ENCODE measurements at places on chromosomes 1 and 21. TPM values are rescaled to one million over a fixed set of nuclear protein-coding genes. Genes with fewer than 3 reads are reported as not detected.

The ADORA3 gene
- total RNA-seq, result not detected

The TAL1 gene
- total RNA-seq, result not detected

The F3 gene
- 0.23 TPM for total RNA-seq

The TSACC gene
- total RNA-seq, result not detected

The PARP1 gene
- 207 TPM for total RNA-seq

The ASH1L gene
- 34.0 TPM for total RNA-seq

The FMOD gene
- 0.19 TPM for total RNA-seq

DNA sequence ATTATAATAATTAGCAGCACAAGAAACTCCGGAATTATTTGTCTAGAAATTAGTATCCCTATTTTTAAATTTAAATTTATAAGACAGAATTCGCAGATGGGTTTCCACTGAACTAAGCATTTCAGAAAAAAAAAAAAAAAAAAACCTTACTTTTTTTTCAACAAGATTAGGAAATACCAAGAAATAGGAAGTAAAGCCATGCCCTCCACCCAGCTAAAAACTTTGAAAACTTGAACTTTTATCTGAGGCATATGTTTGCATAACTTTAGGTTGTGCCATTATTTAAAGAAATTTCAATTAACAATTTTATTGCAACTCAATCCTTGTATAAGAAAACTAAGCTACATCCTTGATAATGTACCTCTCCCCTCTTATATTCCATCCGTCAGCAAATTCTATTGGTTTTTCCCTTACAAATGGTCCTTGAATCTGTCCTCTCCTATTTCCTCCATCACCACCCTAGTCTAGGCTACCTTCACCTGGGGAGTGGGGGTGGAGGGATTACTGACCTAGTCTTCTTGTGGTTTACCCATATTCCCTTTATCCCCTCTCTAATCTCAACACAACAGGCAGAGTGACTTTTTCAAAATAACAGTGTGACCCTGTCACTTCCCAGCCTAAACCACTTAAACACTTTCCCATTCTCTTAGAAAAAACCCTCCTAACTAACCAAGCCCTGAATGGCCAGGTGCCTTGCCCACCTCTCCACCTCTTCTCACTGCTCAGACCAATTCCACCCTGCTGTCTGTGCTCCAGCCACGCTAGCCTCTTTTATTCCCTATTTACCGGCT is 1.4 kb upstream of the EVI5 start:
- H3K27me3 ChIP-seq, result peaks cover 79% of the 10 kb centered on the region
- no peak overlapping the region for H3K4me3 ChIP-seq
- H3K36me3 ChIP-seq, result no peaks in the 10 kb centered on the region
- no peak for DNase-seq
- H3K4me1 ChIP-seq, result peaks cover 17% of the 10 kb centered on the region

DNA sequence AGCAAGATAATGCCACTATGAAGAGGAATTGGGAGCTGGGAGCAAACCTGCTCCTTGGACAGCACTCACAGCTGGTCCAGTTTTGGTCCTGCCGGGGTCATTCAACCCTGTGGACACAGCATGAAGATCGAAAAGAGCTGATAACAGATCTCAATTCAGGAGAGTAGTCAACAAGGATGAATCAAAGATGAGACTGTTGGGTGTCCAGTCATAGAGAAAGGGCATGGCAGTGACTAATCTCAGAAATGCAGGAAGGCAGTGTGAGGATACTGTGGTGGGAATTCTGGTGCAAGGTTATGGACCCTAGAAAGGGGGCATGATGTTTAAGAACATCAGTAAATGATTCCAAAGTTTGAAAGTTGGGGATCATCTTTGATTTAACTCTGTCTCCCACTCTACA is 261.4 kb upstream of the ZP4 start:
- no peak overlapping the region for H3K27ac ChIP-seq
- H3K36me3 ChIP-seq, result no peaks in the 10 kb centered on the region
- no peaks in the 10 kb centered on the region for H3K4me1 ChIP-seq
- no peaks in the 10 kb centered on the region for H3K27me3 ChIP-seq
- H3K4me3 ChIP-seq, result no peak overlapping the region

DNA sequence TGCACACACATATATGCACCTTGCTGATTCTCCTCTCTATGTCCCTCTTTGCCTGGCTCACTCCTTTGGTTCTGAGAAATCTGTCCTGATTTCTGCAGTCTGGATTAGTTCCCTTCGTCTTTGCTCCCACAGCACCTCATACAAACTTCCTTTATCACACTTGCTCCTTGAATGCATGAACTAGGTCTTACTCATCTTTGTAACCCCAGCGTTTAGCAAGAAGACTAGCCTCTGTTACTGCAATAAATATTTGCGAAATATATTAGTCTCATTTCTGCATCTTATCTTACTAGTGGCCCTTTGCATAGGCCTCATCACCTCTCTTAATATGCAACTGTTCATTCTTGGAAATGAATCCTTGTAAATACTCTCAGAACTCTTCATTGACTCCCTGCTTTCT is 11.4 kb downstream of the SMYD2 start:
- H3K27me3 ChIP-seq, result no peaks in the 10 kb centered on the region
- DNase-seq, result no peak
- H3K36me3 ChIP-seq, result peaks cover 9% of the 10 kb centered on the region
- peaks cover 8% of the 10 kb centered on the region for H3K4me1 ChIP-seq
- H3K27ac ChIP-seq, result no peak overlapping the region

GRCh38 chr1:59976194-59977074 is 49.9 kb upstream of the CYP2J2 start:
- H3K27ac ChIP-seq, result no peak overlapping the region
- H3K36me3 ChIP-seq, result no peaks in the 10 kb centered on the region
- peaks cover 19% of the 10 kb centered on the region for H3K27me3 ChIP-seq
- H3K4me3 ChIP-seq, result no peak overlapping the region

DNA sequence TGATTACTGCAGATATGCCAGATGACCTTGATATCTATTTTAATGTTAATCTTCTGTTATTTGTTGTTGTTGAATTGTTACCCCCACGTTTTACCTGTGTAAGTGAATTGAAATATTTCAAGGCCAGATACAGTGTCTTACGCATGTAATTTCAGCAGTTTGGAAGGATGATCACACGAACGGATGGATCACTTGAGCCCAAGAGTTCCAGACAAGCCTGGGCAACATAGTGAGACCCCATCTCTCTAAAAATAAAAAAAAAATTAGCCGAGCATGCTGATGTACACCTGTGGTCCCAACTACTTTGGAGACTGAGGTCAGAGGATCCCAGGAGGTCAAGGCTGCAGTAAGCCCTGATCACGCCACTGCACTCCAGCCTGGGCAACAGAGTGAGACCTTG is 32.2 kb downstream of the SDCCAG8 start:
- H3K27me3 ChIP-seq, result no peaks in the 10 kb centered on the region
- no peak for DNase-seq
- H3K4me3 ChIP-seq, result no peak overlapping the region
- H3K36me3 ChIP-seq, result peaks cover 38% of the 10 kb centered on the region

GRCh38 chr1:234670967-234671626 is 61.1 kb upstream of the IRF2BP2 start:
- H3K4me3 ChIP-seq, result no peak overlapping the region
- no peak for DNase-seq
- peaks cover 2% of the 10 kb centered on the region for H3K36me3 ChIP-seq
- no peak overlapping the region for H3K27ac ChIP-seq
- peaks cover 10% of the 10 kb centered on the region for H3K4me1 ChIP-seq

- no peak overlapping the region for H3K4me3 ChIP-seq
- H3K27me3 ChIP-seq, result no peaks in the 10 kb centered on the region
- H3K36me3 ChIP-seq, result no peaks in the 10 kb centered on the region
- no peaks in the 10 kb centered on the region for H3K4me1 ChIP-seq
- no peak for DNase-seq
Measured at GRCh38 chr1:221025501-221025900, 146.3 kb downstream of the HLX start.

DNA sequence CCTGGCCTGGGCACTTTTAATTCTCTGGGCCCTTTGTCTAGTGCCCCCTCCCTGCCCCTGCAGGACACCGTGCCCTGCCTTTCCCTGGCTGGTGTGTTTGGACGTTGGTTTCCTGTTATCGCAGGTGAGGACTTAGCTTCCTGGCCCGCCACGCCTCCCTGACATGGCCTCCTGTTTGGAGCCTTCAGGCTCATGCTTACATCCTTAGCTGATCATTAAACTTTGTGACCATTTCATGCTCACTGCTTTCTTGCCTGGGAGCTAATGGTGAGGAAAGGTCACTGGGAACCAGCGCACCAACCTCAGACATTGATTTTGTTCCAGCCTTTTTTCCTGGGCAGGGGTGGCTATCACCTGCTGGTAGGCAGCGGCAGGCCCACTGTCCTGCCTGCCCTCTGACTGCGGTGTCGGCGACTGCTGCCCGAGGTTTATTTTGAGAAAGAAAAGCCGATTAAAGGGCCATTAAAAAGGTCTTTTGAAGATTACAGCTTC is 3.7 kb downstream of the PFKL start:
- H3K27me3 ChIP-seq, result no peaks in the 10 kb centered on the region
- no peak for DNase-seq
- H3K4me1 ChIP-seq, result peaks cover 35% of the 10 kb centered on the region

GRCh38 chr1:54052431-54052933 is 522 bp downstream of the TMEM59 start:
- H3K36me3 ChIP-seq, result peaks cover 18% of the 10 kb centered on the region
- H3K27ac ChIP-seq, result no peak overlapping the region
- no peak overlapping the region for H3K4me3 ChIP-seq
- no peaks in the 10 kb centered on the region for H3K27me3 ChIP-seq

DNA sequence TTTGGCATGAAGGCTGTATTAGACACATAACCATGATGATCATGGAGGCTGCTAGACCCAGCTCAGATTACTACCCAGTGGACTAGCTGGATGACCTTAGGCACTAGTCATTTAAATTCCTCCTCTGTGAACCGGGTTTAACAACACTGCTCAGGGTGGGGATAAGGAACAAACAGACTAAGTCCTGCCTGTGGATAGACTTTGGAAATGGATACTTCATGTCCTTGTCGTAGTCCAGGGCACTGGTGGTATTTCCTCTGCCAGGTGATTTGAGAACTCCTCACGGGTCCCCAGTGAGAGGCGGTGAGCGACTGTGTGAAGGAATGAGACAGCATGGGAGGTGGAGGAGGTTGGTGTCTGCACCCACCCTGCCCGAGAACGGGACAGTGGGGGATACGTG is 72.9 kb upstream of the SELENON start:
- peaks cover 1% of the 10 kb centered on the region for H3K36me3 ChIP-seq
- peaks cover 20% of the 10 kb centered on the region for H3K4me1 ChIP-seq
- peaks cover 91% of the 10 kb centered on the region for H3K27me3 ChIP-seq
- H3K27ac ChIP-seq, result no peak overlapping the region
- no peak for DNase-seq

DNA sequence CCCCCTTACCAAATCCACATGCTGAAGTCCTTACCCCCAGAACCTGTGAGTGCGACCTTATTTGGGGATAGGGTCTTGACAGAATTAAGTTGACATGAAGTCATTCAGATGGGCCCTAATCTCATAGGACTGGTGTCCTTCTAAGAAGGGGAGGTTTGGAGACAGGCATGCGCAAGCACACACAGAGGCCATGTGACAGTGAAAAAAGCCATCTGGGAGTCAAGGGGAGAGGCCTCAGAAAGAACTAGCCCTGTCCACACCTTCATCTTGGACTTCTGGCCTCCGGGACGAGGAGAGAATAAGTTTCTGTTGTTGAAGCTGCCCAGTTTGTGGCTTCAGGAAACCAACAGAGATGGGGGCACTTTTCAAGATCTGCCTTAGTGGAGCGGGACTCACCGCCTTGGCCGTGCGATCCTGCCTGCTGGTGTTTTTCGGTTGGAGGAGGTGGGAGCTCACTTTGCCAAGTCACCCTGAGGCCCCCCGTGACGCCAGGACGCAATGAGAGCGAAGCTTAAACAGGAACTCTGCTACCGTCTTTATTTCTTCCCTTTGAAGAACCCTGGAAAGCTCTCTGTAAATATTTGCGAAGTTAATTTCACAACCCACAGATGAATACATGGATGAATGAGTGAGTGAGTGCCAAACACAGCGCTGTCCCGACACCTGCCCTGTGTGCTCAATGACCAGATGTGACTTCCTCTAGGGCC is 42.5 kb upstream of the C1orf174 start:
- no peaks in the 10 kb centered on the region for H3K4me1 ChIP-seq
- H3K4me3 ChIP-seq, result no peak overlapping the region
- H3K36me3 ChIP-seq, result no peaks in the 10 kb centered on the region
- DNase-seq, result no peak
- H3K27me3 ChIP-seq, result no peaks in the 10 kb centered on the region
- no peak overlapping the region for H3K27ac ChIP-seq

- H3K27ac ChIP-seq, result peak overlapping the region; percentile 92
- H3K4me3 ChIP-seq, result peak overlapping the region; percentile 14
- peaks cover 37% of the 10 kb centered on the region for H3K4me1 ChIP-seq
- H3K27me3 ChIP-seq, result no peaks in the 10 kb centered on the region
- peaks cover 21% of the 10 kb centered on the region for H3K36me3 ChIP-seq
- peak; percentile 55 for DNase-seq
Measured at GRCh38 chr1:91684481-91685196, 184.0 kb downstream of the CDC7 start.

- H3K4me1 ChIP-seq, result no peaks in the 10 kb centered on the region
- H3K27ac ChIP-seq, result no peak overlapping the region
- H3K27me3 ChIP-seq, result no peaks in the 10 kb centered on the region
- H3K36me3 ChIP-seq, result peaks cover 9% of the 10 kb centered on the region
Measured at GRCh38 chr1:97646071-97646470, 274.8 kb downstream of the DPYD start.

GRCh38 chr1:42926235-42926878 is 32.3 kb downstream of the SLC2A1 start:
- no peak for DNase-seq
- H3K4me3 ChIP-seq, result no peak overlapping the region

GRCh38 chr1:22702296-22703085 is 8.1 kb upstream of the EPHB2 start:
- no peak overlapping the region for H3K27ac ChIP-seq
- H3K27me3 ChIP-seq, result peaks cover 20% of the 10 kb centered on the region
- no peak overlapping the region for H3K4me3 ChIP-seq
- no peaks in the 10 kb centered on the region for H3K4me1 ChIP-seq
- DNase-seq, result no peak
- no peaks in the 10 kb centered on the region for H3K36me3 ChIP-seq

DNA sequence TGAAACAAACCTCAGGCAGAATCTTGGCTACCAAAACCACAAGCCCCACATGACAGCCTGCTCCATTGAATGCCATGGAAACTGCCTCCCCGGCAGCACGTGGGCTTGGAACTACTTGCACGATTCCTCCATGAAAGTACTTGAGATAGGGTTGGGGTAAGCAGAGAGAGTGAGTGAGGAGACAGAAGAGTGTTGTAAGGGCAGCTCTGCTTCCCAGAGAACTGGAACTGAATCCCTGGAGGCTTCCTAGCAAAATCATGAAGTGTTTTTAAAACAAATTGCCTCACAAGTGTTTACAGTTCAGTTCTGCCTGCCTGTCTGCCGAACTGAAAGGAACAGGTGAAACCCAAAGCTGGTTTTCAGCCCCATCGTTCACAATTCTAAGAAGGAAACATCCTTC is 35.3 kb upstream of the DNASE2B start:
- H3K27ac ChIP-seq, result no peak overlapping the region
- H3K4me1 ChIP-seq, result peaks cover 11% of the 10 kb centered on the region
- no peaks in the 10 kb centered on the region for H3K36me3 ChIP-seq
- no peak overlapping the region for H3K4me3 ChIP-seq
- H3K27me3 ChIP-seq, result no peaks in the 10 kb centered on the region

- no peaks in the 10 kb centered on the region for H3K36me3 ChIP-seq
- no peak overlapping the region for H3K4me3 ChIP-seq
- no peak overlapping the region for H3K27ac ChIP-seq
- no peaks in the 10 kb centered on the region for H3K4me1 ChIP-seq
- H3K27me3 ChIP-seq, result peaks cover 13% of the 10 kb centered on the region
Measured at GRCh38 chr1:16986962-16987361, 6.5 kb upstream of the MFAP2 start.
